GM23248 (cell line): ENCODE measurements at places on chromosomes 4 and X. TPM values are rescaled to one million over a fixed set of nuclear protein-coding genes. Genes with fewer than 3 reads are reported as not detected.
A peak's percentile ranks its signal among the peaks of the same experiment; 100 is the strongest.

- H3K4me1 ChIP-seq: 0 out of 2 replicates have a peak, but pooled peaks cover 3% of the 10 kb centered on the region
- H3K36me3 ChIP-seq: no peaks in the 10 kb centered on the region
- H3K27me3 ChIP-seq: no peaks in the 10 kb centered on the region
- H3K27ac ChIP-seq: no peak overlapping the region
- DNase-seq: peak; percentile 7
Observed at GRCh38 chrX:45295259-45295986, 94.7 kb upstream of the DIPK2B start.

- H3K4me1 ChIP-seq: no peaks in the 10 kb centered on the region
- H3K4me3 ChIP-seq: no peak overlapping the region
- no peaks in the 10 kb centered on the region for H3K27me3 ChIP-seq
- H3K36me3 ChIP-seq: no peaks in the 10 kb centered on the region
Observed at GRCh38 chr4:64682946-64683345, 273.7 kb upstream of the TECRL start.

DNA sequence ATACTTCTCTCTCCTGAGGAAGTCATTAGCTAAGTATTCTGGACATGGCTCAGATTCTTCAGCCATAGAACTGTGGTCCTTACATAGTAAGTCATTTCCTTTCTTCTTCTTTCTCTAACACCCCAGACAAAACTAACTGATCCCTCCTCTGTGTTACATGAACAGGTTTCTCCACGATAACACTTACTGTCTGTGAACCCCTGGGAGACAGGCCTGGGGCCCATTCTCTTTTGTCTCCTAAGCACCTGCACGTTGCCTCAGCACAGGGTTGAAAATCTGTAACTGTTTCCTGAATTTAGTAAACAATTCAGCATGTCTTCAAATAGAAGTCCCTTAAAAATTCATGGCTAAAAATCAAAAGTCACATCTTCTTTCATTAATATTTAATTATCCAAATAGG is 24.7 kb downstream of the APBB2 start:
- H3K4me3 ChIP-seq: no peak overlapping the region
- no peak for DNase-seq
- no peak overlapping the region for H3K27ac ChIP-seq

DNA sequence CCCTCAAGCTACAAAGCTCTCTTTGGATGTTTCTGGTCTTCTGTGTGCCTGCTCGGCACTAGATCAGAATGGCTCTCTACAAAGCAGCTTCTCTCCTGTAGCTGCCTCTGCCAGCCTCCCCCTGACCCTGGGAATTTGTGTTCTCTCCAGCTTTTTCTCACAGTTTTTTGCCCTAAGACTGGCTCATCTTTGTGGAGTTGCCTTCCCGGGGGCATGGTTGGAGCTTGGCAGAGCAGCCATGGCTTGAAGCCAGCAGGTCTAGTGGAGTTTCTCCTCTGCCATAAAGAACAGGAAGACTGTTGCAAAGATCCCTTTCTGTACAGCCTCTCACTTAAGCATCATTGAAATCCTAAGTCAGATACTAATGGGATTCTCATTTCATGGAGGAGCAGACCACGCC is 163.3 kb upstream of the MAMLD1 start:
- DNase-seq: no peak
- no peaks in the 10 kb centered on the region for H3K27me3 ChIP-seq
- no peaks in the 10 kb centered on the region for H3K36me3 ChIP-seq

GRCh38 chr4:122668241-122668640 is 47.4 kb upstream of the IL21 start:
- peak overlapping the region; percentile 47 for H3K4me3 ChIP-seq
- H3K27me3 ChIP-seq: no peaks in the 10 kb centered on the region
- peak overlapping the region; percentile 87 for H3K27ac ChIP-seq
- H3K36me3 ChIP-seq: no peaks in the 10 kb centered on the region
- peak; percentile 89 for DNase-seq

- peaks cover 33% of the 10 kb centered on the region for H3K4me1 ChIP-seq
- peaks cover 23% of the 10 kb centered on the region for H3K27me3 ChIP-seq
- H3K4me3 ChIP-seq: peak within 1 kb of the TSS; percentile 88
- DNase-seq: peak; percentile 88
- H3K36me3 ChIP-seq: no peaks in the 10 kb centered on the region
Observed at GRCh38 chr4:139556071-139556723, at the start of gene SETD7. TSS of gene SETD7 (minus strand) at chr4:139556219. CDS start at chr4:139556137, 82 bp downstream.

- no peak overlapping the region for H3K4me3 ChIP-seq
- H3K36me3 ChIP-seq: no peaks in the 10 kb centered on the region
- DNase-seq: no peak
- H3K4me1 ChIP-seq: peaks cover 42% of the 10 kb centered on the region
- no peaks in the 10 kb centered on the region for H3K27me3 ChIP-seq
Observed at GRCh38 chr4:168859888-168860694, 150.0 kb downstream of the CBR4 start.

GRCh38 chrX:136015016-136015415 is 29.8 kb downstream of the SLC9A6 start:
- no peak overlapping the region for H3K27ac ChIP-seq
- no peak for DNase-seq
- no peaks in the 10 kb centered on the region for H3K36me3 ChIP-seq

DNA sequence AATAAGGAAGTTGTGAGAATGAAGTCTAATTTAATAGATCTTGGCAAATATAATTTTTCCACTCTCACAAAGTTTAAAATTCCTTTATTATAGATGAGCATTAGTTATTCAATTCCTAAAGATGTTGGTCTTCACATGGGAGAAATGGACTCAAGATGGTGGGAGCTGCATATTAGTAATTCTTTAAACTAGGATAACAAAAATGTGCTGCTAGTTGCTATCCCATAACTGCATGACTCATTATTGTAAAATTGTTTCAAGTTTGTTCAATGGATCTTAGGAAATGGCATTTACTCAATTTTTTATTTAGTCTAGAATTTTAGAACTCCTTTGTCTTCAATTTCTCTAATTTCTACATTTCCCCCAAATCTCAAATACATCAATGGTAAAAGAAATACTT is 155.8 kb downstream of the ATP10D start:
- DNase-seq: peak; percentile 28
- H3K4me3 ChIP-seq: no peak overlapping the region
- no peaks in the 10 kb centered on the region for H3K36me3 ChIP-seq
- no peak overlapping the region for H3K27ac ChIP-seq
- H3K4me1 ChIP-seq: peaks cover 9% of the 10 kb centered on the region

DNA sequence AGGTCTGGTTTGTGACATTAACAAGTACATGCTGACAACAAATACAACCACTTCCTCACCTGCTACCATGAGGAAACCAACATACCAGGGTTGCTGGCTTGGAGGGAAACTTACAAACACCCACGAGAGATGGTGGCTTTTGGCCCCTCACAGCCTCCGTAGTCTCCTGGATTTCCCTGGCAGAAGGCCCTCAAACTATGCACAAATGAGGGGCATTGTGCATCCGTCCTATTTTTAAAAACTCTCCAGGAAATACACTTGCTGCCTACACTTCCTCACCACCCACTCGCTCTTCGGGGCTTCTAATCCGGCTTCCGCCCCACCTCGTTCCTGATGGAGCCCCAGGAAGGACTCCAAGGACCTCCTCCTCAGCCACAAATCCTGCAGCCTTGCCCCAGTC is 355.0 kb upstream of the GATB start:
- H3K4me1 ChIP-seq: no peaks in the 10 kb centered on the region
- no peak overlapping the region for H3K4me3 ChIP-seq
- no peaks in the 10 kb centered on the region for H3K36me3 ChIP-seq
- H3K27ac ChIP-seq: no peak overlapping the region
- DNase-seq: no peak

DNA sequence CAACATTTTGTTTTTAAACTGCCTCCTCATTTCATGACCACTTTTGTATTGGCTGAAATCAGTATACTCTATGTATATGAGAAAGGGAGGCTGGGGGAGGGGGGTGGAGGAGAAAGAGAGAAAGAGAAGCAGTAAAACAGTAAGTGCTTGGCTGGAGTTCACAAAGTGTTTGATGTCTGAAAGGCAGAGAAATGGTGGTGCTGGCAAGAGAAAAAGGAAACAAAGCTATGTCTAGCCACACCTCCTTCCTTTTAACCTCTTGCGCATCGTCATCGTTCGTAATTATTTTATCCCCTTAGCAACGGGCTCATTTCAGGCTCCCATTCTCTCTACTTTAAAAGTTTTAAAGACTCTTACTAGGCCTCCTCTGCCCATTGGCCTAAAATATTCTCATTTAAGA is 25.6 kb downstream of the RPA4 start:
- H3K27me3 ChIP-seq: no peaks in the 10 kb centered on the region
- peaks cover 8% of the 10 kb centered on the region; the same call in 1 of the 2 replicates for H3K4me1 ChIP-seq
- H3K4me3 ChIP-seq: no peak overlapping the region
- no peak overlapping the region for H3K27ac ChIP-seq

- H3K36me3 ChIP-seq: no peaks in the 10 kb centered on the region
- no peaks in the 10 kb centered on the region for H3K4me1 ChIP-seq
- no peaks in the 10 kb centered on the region for H3K27me3 ChIP-seq
- no peak for DNase-seq
Observed at GRCh38 chrX:130395341-130395740, 6.4 kb upstream of the RBMX2 start.

DNA sequence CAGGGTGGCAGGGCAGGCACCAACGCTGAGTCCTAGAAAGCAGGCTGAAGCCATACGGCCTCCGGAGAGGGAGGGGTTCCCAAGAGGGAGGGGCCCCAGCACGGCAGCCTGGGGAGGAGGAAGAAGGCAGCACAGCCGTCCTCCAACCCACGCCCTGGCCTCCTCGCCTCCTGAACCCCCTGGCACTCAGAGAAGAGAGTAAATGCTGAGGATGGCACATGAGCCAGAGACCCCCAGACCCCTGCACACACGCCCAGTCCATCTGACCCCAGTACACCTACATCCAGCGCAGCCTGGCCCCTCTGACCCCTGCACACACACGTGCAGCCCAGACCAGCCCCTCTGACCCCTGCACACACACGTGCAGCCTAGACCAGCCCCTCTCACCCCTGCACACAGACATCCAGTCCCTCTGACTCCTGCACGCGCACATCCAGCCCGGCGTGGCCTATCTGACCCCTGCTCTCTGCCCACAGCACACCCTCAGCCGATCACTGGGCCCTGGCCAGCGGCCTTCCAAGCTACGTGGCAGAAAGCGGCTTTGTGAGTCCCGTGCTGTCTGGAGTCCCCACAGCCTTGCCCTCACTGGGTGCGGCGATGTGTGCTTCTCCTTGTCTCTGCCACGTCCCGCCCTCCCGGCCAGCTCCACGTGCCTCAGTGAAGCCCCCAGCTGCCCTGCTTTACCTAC is 18.5 kb downstream of the ATP5ME start:
- no peak overlapping the region for H3K27ac ChIP-seq
- DNase-seq: no peak
- H3K4me1 ChIP-seq: no peaks in the 10 kb centered on the region
- no peaks in the 10 kb centered on the region for H3K36me3 ChIP-seq
- H3K27me3 ChIP-seq: no peaks in the 10 kb centered on the region

- H3K27me3 ChIP-seq: no peaks in the 10 kb centered on the region
- H3K4me3 ChIP-seq: no peak overlapping the region
- H3K27ac ChIP-seq: no peak overlapping the region
- H3K4me1 ChIP-seq: no peaks in the 10 kb centered on the region
Observed at GRCh38 chrX:112766774-112767173, 73.9 kb downstream of the AMOT start.

DNA sequence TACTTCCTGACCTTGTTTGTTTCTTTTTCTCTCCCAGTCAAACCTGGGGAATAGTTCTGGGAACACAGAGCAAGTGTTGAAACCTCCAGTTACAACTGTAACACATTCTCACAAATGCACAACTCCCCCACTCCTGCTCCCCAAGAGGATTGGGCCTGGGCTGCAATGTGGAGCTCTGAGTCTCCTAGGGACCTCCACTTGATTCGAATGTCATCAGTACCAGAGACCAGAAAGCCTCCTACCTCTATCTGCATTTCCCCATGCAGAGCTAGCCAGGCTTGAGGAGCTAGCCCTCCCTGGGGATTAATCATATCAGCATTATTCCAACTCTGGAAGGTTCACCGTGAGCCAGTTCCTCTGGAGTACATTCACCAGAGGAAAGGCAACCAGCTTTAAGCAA is 41.7 kb upstream of the CITED1 start:
- H3K27me3 ChIP-seq: no peaks in the 10 kb centered on the region
- DNase-seq: no peak
- H3K36me3 ChIP-seq: no peaks in the 10 kb centered on the region

DNA sequence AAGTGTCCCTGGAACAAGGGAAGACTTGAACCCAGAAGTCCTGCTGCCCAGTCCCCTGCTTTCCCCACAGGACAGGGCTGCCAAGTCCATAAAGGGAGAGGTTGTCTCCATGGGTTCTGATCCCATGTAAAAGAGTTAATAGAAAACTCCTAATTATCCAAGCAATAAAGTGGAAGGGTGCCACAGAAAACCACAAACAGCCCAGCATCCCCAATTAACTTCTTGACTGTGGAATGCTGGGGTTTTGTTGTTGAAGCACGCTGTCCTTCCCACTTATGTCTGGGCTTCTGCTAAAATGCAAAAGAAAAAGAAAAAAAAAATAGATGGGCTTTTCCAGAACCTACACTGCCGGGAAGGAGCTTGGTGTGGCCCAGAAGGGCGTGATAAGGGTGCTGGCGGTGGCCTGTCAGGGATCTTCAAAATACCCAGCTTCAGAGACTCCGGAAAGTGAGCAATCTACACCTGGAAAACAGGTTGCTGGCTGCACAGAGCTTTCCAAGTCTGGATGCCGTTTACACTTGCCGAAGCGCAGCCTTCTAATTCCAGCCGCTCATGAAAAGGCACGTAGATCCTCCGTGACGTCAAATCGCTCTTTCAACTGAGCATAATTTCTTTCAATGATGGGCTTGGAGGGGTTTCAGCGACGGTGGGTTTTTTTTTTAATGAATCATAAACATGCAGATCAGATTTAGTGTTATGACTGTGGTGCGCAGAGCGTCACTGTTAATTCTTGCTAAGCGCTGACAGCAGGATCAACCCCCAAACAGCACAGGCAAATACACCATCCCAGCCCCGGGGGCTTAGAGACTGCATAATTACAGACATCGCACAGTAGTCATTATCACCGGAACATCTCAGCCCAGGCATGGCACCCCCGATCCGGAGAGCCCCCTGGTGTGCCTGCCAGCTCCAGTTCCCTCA is 197.6 kb downstream of the BCOR start:
- H3K4me1 ChIP-seq: peaks cover 22% of the 10 kb centered on the region
- no peak overlapping the region for H3K4me3 ChIP-seq
- no peaks in the 10 kb centered on the region for H3K36me3 ChIP-seq
- no peak overlapping the region for H3K27ac ChIP-seq

DNA sequence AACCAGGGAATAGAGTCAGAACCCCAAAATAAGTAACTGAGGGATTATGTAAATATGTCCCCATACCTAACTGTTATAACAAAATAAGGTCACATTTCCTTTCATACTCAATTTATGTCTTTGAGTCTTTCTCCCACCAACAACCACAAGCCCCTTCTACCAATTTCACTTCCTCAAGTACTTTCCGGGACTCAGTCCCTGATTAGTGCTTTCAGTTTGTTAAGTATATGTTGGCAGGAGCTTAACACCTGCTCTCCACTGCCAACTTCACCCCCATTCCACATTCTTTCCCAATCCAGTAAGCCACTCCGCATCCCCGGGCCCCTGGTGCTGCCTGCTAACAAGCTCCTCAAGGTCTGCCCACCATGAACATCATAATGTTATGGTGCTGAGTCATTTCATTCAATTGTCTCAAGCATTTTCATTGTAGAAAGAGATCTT is 71.3 kb upstream of the SPRY1 start:
- DNase-seq: no peak
- no peaks in the 10 kb centered on the region for H3K27me3 ChIP-seq
- H3K4me3 ChIP-seq: no peak overlapping the region

PRRG1 gene
- polyA plus RNA-seq: 7.3 and 7.4 TPM in 2 replicates

RIPPLY1 gene
- not detected in 2 replicates for polyA plus RNA-seq

GPR173 gene
- 0.09 and 0.24 TPM in 2 replicates for polyA plus RNA-seq

MAGEC3 gene
- polyA plus RNA-seq: not detected in 2 replicates

SPANXB1 gene
- not detected in 2 replicates for polyA plus RNA-seq
